ENCODE measurements at places on chromosomes 1 and 21.

DNA sequence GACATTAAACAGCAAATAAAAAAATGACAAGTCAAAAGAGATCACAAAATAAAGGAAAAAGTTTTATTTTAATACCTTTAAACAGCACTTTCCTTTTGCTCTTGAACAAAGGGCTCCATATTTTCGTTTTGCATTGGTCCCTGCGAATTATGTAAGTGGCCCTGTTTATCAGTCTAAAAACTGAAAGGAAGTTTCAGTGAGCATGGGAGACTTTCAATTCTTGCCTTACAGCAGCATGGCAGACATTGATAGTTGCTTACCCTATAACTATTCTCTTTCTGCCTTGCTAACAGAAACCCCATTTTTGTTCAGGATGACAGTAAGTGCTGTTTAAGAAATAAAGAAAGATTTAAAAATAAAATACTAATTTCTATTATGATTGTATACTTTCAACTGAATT, 5.2 kb upstream of the SH3GLB1 start:
- DNase-seq: no peak

GRCh38 chr1:110957798-110958197, 5.9 kb downstream of the LRIF1 start:
- no peak for DNase-seq

DNA sequence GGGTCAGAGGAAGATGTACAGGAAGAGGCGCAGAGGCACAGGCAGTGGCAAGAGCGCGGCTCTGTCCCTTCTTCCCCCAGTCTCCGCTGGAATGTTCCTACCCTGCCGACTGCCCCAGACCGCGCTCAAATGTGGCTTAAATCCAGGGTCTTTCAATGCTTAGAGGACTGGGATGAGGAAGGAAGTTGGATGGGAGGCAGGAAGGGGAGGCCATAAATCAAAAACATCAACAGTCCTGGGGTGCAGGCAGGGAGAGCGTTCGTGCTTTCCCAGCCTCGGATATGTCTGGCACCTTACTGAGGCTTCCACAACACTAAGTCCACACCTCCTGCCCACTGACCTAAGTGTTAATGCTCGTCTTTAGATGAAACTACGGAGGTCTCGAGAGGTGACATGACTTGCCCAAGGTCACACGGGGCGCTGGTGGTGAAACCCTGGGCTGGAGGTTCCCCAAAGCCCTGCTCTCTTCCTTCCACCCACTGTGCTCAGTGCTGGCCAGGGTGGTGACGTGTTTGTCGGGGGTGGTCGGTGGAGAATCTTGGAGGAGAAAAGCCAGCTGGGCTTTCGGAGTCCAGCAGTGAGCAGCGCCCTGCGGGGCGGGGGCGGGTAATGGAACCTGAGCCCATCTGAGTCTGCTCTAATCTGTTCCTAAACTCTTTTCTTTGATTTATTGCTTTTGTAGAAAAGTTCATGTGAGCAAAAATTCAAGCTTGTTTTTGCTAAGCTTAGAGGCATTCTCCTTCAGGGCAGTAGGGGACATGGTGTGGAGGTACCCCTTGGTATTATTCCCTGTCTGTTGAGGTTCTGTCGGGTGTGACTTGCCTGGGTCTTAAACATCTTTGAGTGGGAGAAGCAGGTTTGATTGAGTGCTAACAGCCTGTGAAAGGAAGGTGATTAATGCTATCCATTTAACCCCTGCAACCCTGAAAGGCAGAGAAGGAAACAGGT, 708 bp downstream of the CDA start:
- DNase-seq: no peak

DNA sequence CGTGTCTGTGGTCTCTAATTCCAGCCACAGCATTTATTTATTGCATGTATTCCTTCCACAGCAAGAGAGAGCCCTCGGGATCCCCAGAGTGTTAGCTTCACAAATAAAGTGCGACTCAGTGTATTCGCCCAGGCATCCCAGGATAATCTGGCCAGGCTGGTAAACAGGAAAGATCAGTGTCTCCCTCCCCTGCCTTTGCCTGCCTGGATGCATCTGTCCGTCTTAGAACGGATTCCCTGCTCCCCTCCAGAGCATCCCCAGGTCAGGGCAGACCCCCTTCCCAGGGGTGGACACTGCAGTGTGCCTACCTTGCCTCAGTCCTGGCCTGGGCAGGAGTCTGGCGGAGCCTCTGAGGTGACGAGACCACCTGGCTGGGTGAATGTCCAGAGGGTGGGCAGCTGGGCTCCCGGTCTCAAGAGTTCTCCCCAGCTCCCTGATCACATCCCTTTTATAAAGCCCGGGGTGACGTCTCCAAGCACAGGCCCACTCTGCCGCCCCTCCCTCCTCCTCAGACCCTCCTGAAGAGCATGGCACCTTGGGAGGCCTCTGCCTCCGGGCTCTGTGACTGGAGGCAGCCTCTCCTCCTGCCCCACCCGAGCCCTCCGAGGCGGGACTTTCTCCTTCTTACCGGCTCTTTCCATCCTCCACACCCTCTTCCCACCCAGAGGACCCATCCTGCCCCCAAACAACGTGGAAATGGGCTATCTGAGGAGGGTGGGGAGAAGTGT, at the start of gene KISS1:
TSS of gene KISS1 (minus strand) at position 424 of the 728 bp plus-strand sequence. CDS start 3,615 bp downstream, outside the sequence.
- DNase-seq: no peak

GRCh38 chr1:18723206-18723605, 92.6 kb downstream of the PAX7 start:
- DNase-seq: no peak

DNA sequence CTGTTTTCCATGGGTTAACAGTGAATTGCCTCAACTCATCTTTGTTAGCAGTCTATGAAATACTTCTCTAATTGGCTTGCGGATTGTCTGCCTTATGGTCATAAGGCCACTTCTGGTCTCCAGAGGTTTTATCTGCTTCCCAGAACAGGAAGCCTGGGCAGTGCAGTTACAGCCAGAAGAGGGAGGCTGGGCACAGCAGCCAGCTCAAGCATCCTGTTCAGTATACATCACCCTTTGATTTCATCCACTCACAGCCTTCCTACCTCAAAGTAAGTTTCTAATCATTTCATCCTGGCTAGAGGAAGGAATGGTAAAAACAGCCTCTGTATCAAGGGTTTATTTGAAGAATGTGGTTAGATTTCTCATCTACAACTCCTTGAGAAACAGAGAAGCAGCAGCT, 311.5 kb upstream of the DEPDC1 start:
- no peak for DNase-seq

- DNase-seq: no peak
These were observed 225.7 kb downstream of the KCNH1 start for GRCh38 chr1:210908257-210908656.
